ENCODE measurements at places on chromosomes 4 and X.

- H3K36me3 ChIP-seq = no peaks in the 10 kb centered on the region
- no peaks in the 10 kb centered on the region for H3K4me1 ChIP-seq
- H3K27me3 ChIP-seq = no peaks in the 10 kb centered on the region
Observed at GRCh38 chrX:96383428-96383827, 301.2 kb upstream of the DIAPH2 start.

DNA sequence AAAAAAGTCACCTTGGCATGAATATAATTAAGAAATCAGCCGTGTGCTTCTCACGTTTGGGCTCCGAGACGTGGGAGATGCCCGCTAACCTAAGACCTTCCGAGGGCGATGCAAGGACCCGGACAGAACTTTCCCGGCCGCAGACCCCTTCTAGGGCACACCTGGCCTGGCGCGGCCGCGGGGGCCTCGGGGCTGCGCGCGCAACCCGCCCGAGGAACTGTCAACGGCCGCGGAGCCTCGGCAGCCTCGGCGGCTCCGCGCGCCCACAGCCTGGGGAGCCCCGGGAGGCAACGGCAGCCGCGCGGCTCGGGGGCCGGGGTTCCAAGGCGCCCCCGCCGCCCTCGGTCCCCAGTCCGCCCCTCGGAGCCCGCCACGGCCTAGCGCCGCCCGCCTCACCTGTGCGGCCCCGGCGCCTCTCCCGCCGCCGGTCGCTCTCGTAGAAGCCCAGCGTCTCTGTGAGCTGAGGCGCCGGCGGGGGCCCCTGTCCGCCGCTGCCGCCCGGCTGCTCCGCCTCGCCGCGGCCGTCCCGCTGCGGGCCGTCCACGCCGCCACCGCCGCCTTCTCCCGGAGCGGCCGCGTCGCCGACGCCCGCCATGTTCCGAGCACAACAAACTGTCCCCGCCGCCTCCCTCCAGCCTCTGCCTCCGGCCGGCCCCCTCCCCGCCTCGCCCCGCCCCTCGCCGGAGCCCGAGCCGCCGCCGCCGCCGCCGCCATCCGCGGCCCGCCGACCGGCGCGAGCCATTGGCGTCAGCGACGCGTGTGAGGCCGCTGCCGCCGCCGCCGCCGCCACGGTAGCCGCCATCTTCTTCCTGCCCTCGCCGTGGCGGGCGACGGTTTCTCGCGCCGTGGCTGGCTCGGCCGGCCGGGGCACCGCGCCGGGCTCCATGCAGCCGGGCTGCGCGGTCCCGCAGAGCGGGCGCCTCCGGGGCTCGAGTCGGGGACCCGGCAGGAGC lies at the start of gene TAPT1:
Gene TAPT1 (minus strand): TSS at position 609 of the 953 bp plus-strand sequence. CDS start 14 bp downstream, at position 595.
- peak within 1 kb of the TSS; percentile 66 for H3K4me3 ChIP-seq
- peaks cover 27% of the 10 kb centered on the region for H3K4me1 ChIP-seq
- peak; percentile 67 for DNase-seq
- H3K27ac ChIP-seq = peak within 1 kb of the TSS; percentile 73
- no peaks in the 10 kb centered on the region for H3K27me3 ChIP-seq

- H3K27me3 ChIP-seq = no peaks in the 10 kb centered on the region
- no peaks in the 10 kb centered on the region for H3K4me1 ChIP-seq
- DNase-seq = no peak
- H3K4me3 ChIP-seq = no peak overlapping the region
Observed at GRCh38 chr4:123952530-123953274, 556.1 kb downstream of the SPRY1 start.

GRCh38 chr4:55183926-55184599 lies 58.7 kb upstream of the KDR start:
- no peaks in the 10 kb centered on the region for H3K36me3 ChIP-seq
- H3K27ac ChIP-seq = no peak overlapping the region
- H3K4me1 ChIP-seq = no peaks in the 10 kb centered on the region
- H3K4me3 ChIP-seq = no peak overlapping the region
- DNase-seq = no peak

- no peak for DNase-seq
- no peaks in the 10 kb centered on the region for H3K4me1 ChIP-seq
- H3K27ac ChIP-seq = no peak overlapping the region
Observed at GRCh38 chr4:153366486-153366885, 22.0 kb downstream of the MND1 start.

DNA sequence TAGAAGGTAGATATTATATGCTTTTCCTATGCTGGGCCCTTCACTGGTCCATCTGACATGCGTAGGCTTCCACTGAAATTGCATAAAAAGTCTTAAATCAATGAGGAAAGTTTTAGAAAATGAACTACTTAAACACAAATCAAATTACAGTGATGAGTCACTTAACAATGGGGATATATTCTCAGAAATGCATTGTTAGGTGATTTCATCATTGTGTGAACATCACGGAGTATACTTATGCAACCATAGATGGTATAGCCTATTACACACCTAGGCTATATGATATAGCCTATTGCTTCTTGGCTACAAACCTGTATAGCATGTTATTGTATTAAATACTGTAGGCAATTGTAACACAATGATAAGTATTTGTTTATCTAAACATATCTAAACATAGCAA lies 10.3 kb downstream of the STAP1 start:
- H3K27ac ChIP-seq = no peak overlapping the region
- H3K4me1 ChIP-seq = no peaks in the 10 kb centered on the region
- H3K27me3 ChIP-seq = no peaks in the 10 kb centered on the region
- no peaks in the 10 kb centered on the region for H3K36me3 ChIP-seq

- no peaks in the 10 kb centered on the region for H3K4me1 ChIP-seq
- H3K27ac ChIP-seq = no peak overlapping the region
- H3K36me3 ChIP-seq = no peaks in the 10 kb centered on the region
- H3K27me3 ChIP-seq = no peaks in the 10 kb centered on the region
- H3K4me3 ChIP-seq = no peak overlapping the region
Observed at GRCh38 chr4:157265281-157265680, 44.8 kb downstream of the GRIA2 start.

- H3K36me3 ChIP-seq = no peaks in the 10 kb centered on the region
- no peak for DNase-seq
Observed at GRCh38 chr4:120812216-120812615, 110.3 kb downstream of the PRDM5 start.

- no peak for DNase-seq
- H3K4me1 ChIP-seq = no peaks in the 10 kb centered on the region
- no peak overlapping the region for H3K27ac ChIP-seq
- H3K27me3 ChIP-seq = no peaks in the 10 kb centered on the region
- H3K4me3 ChIP-seq = no peak overlapping the region
Observed at GRCh38 chr4:1776521-1777161, 16.5 kb upstream of the FGFR3 start.

- peak overlapping the region; percentile 94 for H3K27ac ChIP-seq
- peaks cover 2% of the 10 kb centered on the region for H3K4me1 ChIP-seq
- H3K36me3 ChIP-seq = peaks cover 13% of the 10 kb centered on the region
- peak; percentile 56 for DNase-seq
- no peaks in the 10 kb centered on the region for H3K27me3 ChIP-seq
Observed at GRCh38 chrX:49001521-49002090, 458 bp downstream of the GRIPAP1 start.

DNA sequence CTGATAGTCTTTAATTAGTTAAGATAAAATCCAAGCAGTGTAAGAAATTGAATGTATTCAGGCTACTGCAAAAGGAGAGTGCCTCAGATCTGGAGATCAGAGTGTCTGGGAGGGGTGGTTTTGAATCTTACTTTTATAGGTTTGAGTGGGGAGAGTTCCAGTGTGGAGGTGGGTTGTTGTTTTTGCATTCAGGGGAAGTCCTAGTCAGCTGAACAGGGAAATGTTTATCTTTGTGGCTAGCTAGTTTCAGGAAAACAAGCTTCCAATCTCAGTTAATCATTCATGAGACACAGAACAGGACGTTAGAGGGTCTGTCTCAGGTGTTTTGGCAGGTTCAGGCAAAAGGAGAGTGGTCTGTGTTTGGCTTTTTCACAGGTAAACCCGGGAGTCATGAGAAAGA lies 26.0 kb downstream of the ZNF81 start:
- H3K4me3 ChIP-seq = no peak overlapping the region
- no peak overlapping the region for H3K27ac ChIP-seq
- peaks cover 5% of the 10 kb centered on the region for H3K36me3 ChIP-seq
- H3K4me1 ChIP-seq = no peaks in the 10 kb centered on the region
- H3K27me3 ChIP-seq = no peaks in the 10 kb centered on the region
- no peak for DNase-seq

- H3K4me1 ChIP-seq = no peaks in the 10 kb centered on the region
- H3K4me3 ChIP-seq = no peak overlapping the region
- H3K27me3 ChIP-seq = no peaks in the 10 kb centered on the region
- no peaks in the 10 kb centered on the region for H3K36me3 ChIP-seq
Observed at GRCh38 chrX:150324919-150325318, 38.2 kb upstream of the MAMLD1 start.

- H3K4me3 ChIP-seq = no peak overlapping the region
- H3K27me3 ChIP-seq = no peaks in the 10 kb centered on the region
- no peak for DNase-seq
- no peak overlapping the region for H3K27ac ChIP-seq
- H3K36me3 ChIP-seq = no peaks in the 10 kb centered on the region
Observed at GRCh38 chr4:73663576-73663975, 43.3 kb upstream of the RASSF6 start.

GRCh38 chr4:101921370-101921769 lies 130.8 kb downstream of the BANK1 start:
- no peak overlapping the region for H3K4me3 ChIP-seq
- no peak for DNase-seq
- no peaks in the 10 kb centered on the region for H3K27me3 ChIP-seq
- no peaks in the 10 kb centered on the region for H3K36me3 ChIP-seq

DNA sequence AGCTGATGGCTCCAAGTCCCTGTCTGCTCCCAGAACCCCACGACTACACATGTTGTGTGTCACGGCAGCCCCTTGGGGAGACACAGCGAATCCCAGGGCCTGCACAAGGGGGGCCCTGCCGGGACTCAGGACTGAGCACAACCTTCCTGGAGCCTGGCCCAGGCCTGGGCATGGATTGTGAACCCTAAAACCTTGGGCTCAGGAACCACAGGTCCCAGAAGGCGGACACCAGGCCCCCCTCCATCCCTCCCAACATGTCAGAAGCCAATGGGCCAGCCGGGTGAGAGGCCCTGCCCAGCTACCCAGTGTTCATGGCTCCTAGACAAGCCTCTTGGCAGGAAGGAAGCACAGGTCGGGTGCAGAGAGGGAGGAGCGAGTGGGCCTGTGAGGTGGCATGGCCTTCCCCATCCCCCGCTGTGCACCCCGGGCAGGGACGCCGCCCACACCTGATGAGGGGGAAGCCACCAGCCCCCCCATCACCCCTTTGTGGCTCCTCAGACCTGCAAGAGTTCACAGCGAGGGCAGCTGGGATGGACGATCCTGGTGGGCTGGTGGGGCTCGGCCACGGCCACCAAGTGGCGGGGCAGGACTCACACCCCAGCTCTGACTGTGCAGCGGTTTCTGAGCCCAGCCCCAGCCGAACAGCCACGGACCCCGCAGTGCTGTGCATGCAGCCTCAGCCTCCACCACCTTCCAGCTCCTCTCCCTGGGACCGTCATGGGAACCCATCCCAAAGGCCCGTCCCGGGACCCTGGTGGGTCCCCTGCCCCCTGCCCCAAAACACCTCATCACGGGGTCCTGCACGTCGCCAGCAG lies 3.7 kb downstream of the PDE6B start:
- no peak overlapping the region for H3K4me3 ChIP-seq
- H3K27me3 ChIP-seq = no peaks in the 10 kb centered on the region
- H3K27ac ChIP-seq = no peak overlapping the region
- H3K4me1 ChIP-seq = no peaks in the 10 kb centered on the region
- no peak for DNase-seq

- H3K27ac ChIP-seq = no peak overlapping the region
- DNase-seq = no peak
- no peaks in the 10 kb centered on the region for H3K27me3 ChIP-seq
- no peak overlapping the region for H3K4me3 ChIP-seq
- H3K4me1 ChIP-seq = no peaks in the 10 kb centered on the region
- no peaks in the 10 kb centered on the region for H3K36me3 ChIP-seq
Observed at GRCh38 chr4:11134705-11135104, 294.0 kb downstream of the HS3ST1 start.

DNA sequence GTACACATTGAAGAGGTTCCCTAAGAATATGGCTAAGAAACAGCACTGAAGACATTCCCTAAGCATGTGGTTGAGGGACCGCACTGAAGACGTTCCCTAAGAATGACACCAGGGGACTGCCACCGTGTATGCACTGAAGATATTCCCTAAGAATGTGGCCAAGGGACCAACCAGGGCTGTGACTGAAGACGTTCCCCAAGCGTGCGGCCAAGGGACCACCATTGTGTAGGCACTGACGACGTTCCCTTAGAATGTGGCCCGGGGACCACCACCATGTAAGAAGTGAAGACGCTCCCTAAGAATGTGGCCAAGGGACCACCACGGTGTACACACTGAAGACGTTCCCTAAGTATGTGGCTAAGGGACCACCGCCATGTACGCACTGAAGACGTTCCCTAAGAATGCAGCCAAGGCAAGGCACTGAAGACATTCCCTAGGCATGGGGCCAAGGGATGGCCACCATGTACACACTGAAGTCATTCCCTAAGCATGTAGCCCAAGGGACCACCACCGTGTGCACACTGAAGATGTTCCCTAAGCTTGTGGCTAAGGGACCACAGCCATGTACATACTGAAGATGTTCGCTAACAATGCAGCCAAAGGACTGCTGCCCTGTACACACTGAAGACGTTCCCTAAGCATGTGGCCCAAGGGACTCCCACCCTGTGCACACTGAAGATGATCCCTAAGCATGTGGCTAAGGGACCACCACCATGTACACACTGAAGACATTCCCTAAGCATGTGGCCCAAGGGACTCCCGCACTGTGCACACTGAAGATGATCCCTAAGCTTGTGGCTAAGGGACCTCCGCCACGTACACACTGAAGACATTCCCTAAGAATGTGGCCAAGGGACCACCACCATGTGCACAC lies 22.0 kb downstream of the DHRSX start:
- no peak for DNase-seq
- no peak overlapping the region for H3K4me3 ChIP-seq
- no peaks in the 10 kb centered on the region for H3K36me3 ChIP-seq
- H3K27ac ChIP-seq = no peak overlapping the region

- no peak for DNase-seq
- no peak overlapping the region for H3K4me3 ChIP-seq
- no peaks in the 10 kb centered on the region for H3K36me3 ChIP-seq
Observed at GRCh38 chrX:44784241-44784640, 59.6 kb upstream of the DUSP21 start.

GRCh38 chrX:30570505-30570904 lies 7.1 kb downstream of the TASL start:
- H3K36me3 ChIP-seq = no peaks in the 10 kb centered on the region
- H3K27me3 ChIP-seq = no peaks in the 10 kb centered on the region
- no peak overlapping the region for H3K4me3 ChIP-seq
- H3K27ac ChIP-seq = no peak overlapping the region

GRCh38 chrX:63979480-63979879 lies 194.5 kb upstream of the ARHGEF9 start:
- DNase-seq = no peak
- H3K27me3 ChIP-seq = no peaks in the 10 kb centered on the region
- no peaks in the 10 kb centered on the region for H3K36me3 ChIP-seq
- no peaks in the 10 kb centered on the region for H3K4me1 ChIP-seq
